Stimulated activated CD8-positive, alpha-beta memory T cell treated with anti-CD3 and anti-CD28 coated beads, Interleukin-12 subunit alpha, Interleukin-12 subunit beta, amount 100 ng/mL, for 4 hours (primary cell): ENCODE measurements at places on chromosomes 13 and 19.

- no peak for DNase-seq
These were observed 62.1 kb downstream of the KLF2 start for GRCh38 chr19:16386619-16387240.

GRCh38 chr13:112868308-112868707, 100.7 kb upstream of the MCF2L start:
- DNase-seq = no peak

DNA sequence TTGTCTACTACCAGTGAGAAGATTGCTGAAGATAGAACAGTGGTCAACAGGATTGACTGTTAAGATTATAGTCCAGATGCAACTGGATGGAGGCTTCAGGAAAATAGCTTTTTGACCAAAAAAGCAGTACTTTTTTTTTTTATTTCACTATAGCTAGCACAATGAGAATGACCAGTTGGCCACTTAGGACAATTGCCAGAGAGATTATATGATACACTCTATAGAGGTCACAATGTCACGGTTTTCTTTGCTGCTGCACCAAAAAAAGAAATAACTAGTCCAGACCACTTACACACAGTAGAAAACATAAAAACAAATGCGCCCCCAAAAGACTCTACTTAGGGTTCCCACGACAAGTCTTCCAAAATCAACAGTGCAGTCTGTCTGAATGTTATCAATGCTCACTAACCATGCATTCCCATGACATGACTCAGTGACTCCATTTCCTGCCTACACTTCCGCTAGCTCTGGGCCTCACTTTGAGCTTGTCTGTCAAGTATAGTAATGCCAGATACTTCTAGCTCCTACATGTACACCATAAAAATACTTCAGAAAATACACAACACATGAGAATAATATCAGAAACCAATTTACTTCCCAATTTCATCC, 209.1 kb upstream of the STARD13 start:
- DNase-seq = no peak

- no peak for DNase-seq
These were observed 10.0 kb downstream of the NMRK2 start for GRCh38 chr19:3942790-3943409.

GRCh38 chr13:113551081-113552000, 33.2 kb upstream of the TFDP1 start:
- DNase-seq = no peak

GRCh38 chr13:79079351-79079839, 326.7 kb downstream of the RBM26 start:
- no peak for DNase-seq

- DNase-seq = no peak
These were observed 17.5 kb upstream of the PROZ start for GRCh38 chr13:113140677-113141600.
